ENCODE measurements at places on chromosomes 5 and 9. TPM values are rescaled to one million over a fixed set of nuclear protein-coding genes. Genes with fewer than 3 reads are reported as not detected.

DNA sequence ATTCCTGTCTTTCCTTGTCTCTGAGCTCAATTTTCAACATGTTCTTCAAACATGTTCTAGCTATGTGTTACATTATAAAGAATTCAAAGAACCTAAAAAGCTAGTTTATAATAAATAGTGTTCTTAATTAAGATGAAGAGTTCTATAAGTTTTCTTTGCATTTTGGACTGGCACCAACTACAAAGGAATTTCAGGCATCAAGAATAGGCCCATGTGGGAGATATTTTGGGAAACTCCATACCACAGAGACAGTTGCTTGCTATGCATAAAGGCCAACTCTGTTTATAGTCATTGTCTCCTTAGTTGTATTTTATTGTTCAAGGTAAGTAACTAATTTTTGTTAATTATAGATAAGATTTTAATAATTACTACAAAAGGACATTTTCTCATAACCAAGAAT, 4.5 kb downstream of the SLF1 start:
- no peak for DNase-seq

DNA sequence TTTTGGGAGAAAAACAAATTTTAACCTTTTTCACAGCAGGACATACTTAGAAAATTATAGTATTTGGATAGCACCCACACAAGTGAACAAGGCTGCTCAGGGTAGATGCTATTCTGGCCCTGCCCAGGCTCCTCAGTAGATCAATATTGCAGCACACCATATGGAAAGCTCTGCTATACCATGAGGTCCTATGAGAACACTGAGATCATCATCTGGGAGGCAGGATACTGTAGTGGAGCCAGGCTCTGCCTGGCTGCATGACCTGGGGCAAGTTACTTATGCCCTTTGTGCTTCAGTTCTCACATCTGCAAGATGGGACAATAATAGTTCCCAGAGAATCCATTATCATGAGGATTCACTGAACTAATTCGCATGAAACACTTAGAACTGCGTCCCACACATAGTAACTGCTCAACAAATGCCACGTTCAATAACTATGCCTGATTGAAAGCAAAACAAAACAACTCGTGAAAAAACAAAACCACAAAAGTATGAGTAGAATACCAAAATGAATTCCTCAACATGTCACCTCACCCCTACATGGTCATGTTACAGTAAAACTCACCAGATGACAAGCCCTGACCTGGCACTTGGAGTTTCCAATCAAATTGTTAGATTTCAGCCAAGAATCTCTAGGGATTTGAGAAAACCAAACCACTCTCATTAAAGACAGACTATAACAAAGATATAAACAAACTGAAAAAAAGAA, 31.9 kb downstream of the ARSB start:
- no peak for DNase-seq

DNA sequence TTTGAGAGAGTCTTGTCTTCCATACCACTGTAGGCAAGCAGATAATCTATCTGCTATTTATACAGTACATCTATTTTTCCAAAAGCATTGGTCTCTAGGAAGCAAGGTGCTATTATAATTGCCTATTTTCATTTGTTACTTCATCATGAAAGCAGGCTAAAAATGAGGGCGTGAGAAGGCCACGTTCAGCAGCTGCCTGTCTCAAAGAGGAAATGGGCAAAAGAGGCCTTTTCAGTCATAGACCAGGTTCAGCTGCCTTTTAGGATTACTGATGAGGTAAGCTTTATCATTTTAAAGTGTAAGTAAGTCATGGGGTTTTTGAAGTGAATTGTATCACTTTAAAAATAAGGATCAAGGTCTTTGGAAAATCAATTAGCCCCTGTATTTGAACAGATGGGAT, 1091.1 kb upstream of the DMAC1 start:
- DNase-seq = no peak

Gene PCDHB4
- total RNA-seq = 3.8 TPM

Gene TXNDC8
- total RNA-seq = not detected

- no peak for DNase-seq
Measured at GRCh38 chr5:167905919-167906853, 385.3 kb upstream of the WWC1 start.

DNA sequence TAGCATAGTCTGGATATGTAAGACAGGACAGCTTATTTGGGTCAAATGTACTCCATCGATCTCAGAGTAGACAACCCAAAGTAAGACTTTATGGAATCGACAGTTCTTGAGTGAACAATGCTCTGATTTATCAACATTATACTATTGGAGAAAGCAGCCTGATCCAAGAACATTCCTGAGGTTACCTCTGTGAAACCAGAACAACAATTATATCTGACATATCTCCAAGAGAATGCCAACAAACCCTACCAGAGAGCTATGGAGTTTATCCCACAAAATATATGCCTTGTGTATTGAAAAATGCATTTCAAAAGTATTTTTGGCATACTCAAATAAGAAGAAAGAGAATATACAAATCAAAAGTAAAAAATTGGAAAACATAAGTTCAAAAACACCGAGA, 1985.9 kb downstream of the EFNA5 start:
- DNase-seq = no peak

- DNase-seq = no peak
Measured at GRCh38 chr5:181133610-181134231, 2.8 kb upstream of the OR2V1 start.

DNA sequence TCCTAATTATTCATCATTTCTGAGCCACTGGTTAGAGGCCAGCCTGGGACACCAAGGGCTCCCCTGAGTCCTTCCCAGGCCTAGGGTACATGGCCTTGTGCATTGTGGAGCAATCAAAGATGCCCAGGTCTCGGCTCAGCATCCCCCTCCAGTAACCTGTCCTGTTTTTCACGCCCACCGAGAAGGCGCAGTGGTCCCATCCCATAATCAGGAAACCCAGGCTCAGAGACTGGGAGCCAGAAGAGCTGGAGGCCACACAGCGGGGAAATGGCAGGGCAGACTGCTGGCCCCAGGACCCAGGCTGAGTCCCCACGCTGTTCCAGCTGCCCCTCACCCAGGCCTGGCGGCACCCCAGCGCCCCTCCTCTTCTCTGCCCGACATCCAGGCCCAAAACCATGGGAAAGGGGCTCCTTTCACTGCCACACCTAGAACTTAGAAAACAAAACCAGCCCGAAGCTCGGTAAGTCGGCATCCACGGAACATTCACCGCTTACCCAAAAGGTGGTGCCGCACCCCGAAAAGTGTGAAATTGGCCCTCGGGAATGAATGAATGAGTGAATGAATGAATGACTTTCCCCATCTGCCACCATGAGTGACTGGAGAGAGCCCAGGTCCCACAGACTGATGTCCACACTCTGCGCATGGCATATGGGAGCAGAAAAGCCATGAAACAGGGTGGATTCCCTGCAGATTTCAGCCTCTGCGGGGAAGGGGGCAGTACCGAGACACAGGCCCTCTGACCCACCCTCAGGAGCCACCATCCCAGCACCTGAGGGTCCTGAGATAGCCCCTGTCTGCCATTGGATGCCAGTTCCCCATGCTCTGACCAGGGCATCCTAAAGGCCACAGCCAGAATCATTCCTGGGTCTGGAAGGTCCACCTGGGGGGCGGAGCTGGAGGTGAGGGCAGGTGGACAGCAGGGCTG, 132.5 kb downstream of the OLFM1 start:
- no peak for DNase-seq

Gene LMAN2
- total RNA-seq = 101 TPM

Gene CER1
- total RNA-seq = 0.74 TPM

Gene PTPDC1
- 25.1 TPM for total RNA-seq

DNA sequence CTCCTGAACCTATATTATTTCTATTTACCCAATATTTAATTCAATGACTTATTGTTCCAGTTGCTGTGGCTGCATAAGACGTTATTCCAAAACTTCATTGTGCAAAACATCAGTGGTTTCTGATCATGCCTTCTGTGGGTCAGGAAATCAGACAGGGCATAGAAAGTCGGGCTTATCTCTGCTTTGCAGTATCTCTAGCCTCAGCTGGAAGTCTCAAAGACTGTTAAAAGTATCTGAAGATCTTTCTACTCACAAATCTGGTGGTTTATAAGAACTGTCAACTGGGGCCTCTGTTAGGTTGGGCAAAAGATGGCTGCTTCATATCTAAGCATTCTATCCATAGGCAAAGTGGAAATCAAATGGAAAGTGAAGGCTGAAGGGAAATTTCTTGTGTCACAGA, 687.7 kb upstream of the ARRDC3 start:
- no peak for DNase-seq

DNA sequence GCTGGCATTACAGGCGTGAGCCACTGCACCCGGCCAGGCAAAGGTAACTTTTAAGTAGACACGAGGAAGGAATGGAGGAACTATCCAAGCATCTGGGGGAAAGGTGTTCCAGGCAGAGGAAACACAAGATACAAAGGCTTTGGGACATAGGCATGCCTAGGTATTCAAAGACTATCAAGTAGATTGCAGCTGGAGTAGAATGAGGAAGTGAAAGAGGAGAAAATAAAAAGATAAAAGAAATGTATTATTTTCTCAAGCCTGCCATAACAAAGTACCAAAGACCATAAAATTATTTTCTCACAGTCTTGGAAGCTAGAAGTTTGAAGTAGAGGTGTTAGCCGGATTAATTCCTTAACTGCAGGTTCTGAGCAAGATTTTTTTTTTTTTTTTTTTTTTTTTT, 39.9 kb upstream of the GRIN3A start:
- DNase-seq = no peak

GRCh38 chr9:135296735-135297455, 182.7 kb upstream of the PPP1R26 start:
- no peak for DNase-seq

DNA sequence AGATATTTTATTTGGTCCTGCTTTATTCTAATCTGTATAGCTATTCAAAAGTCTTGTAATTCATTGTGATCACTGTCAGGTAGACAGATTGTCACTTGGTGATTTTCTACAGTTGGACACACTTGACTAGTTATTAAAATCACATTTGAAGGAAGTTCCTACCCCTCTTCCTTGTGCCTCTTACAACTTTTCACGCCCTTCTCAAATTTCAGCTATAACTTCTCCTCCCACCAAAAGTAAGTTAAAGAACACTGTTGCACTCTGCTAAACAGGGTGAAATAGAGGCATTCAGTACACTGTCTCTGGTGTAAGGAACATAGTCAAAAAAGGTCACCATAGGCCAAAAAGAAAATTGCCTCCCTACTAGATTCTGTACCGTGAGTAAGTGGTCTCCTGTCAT, 142.1 kb upstream of the POU5F2 start:
- no peak for DNase-seq

Gene CIZ1
- 23.6 TPM for total RNA-seq

Gene SH3GL2
- total RNA-seq = 4.5 TPM

All from urinary bladder (tissue), 4 donors.